ENCODE measurements at places on chromosomes 11 and 22. TPM values are rescaled to one million over a fixed set of nuclear protein-coding genes. Genes with fewer than 3 reads are reported as not detected.

NRXN2 gene
- 2.1 TPM for polyA plus RNA-seq

GRCh38 chr11:120501440-120501839 is 10.1 kb upstream of the GRIK4 start:
- H3K4me3 ChIP-seq: no peak overlapping the region
- no peaks in the 10 kb centered on the region for H3K4me1 ChIP-seq
- no peak for DNase-seq
- H3K27me3 ChIP-seq: no peaks in the 10 kb centered on the region

CCDC88B gene
- 3.6 TPM for polyA plus RNA-seq

GRCh38 chr11:64602466-64603070 is 11.5 kb downstream of the SLC22A12 start:
- H3K4me3 ChIP-seq: no peak overlapping the region
- H3K36me3 ChIP-seq: no peaks in the 10 kb centered on the region
- no peak overlapping the region for H3K27ac ChIP-seq
- H3K27me3 ChIP-seq: no peaks in the 10 kb centered on the region
